Breast epithelium (tissue), 4 donors: ENCODE measurements at places on chromosomes 16 and 17. TPM values are rescaled to one million over a fixed set of nuclear protein-coding genes. Genes with fewer than 3 reads are reported as not detected.
A peak's percentile ranks its signal among the peaks of the same experiment; 100 is the strongest.

DNA sequence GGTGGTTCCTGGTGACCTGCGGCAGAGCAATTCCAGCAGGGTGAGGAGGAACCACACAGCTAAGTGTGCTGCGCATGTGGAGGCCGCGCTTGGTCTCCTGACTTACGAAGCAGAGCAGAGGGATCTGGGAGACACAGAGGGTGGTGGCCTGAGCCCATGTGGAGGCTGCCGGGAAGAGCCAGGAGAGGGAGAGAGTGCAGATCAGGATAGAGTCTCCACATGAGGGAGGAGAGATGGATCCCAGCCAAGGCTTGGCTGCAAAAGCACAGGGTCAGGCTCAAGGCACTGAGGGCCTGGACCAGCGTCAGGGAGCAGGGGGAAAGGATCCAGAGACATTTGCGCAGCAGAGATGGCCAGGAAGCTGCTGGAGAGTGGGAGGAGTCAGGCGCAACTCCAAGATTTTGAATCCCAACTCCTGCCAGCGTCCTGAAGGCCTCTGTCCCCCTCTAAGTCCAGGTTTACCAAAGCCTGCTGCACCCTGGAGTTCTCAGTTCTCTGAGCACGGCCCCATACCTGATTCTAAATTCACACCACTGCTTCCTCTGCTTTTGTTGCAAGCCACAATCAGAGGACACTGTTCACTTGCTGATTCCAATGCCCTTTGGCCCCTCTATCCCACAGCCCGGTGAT, 11.3 kb upstream of the MLLT6 start:
- H3K27me3 ChIP-seq, result no peaks in the 10 kb centered on the region
- H3K4me3 ChIP-seq, result peak overlapping the region; percentile 23
- no peaks in the 10 kb centered on the region for H3K36me3 ChIP-seq

GRCh38 chr17:17189559-17189958, 16.6 kb downstream of the PLD6 start:
- H3K4me3 ChIP-seq, result no peak overlapping the region
- peaks cover 7% of the 10 kb centered on the region for H3K4me1 ChIP-seq
- no peak overlapping the region for H3K27ac ChIP-seq
- H3K27me3 ChIP-seq, result no peaks in the 10 kb centered on the region
- no peaks in the 10 kb centered on the region for H3K36me3 ChIP-seq

TBC1D28 gene
- total RNA-seq, result not detected

CRYM gene
- 0.98 TPM for total RNA-seq
